DMS153 (cell line): ENCODE measurements at places on chromosomes 6 and 20.

DNA sequence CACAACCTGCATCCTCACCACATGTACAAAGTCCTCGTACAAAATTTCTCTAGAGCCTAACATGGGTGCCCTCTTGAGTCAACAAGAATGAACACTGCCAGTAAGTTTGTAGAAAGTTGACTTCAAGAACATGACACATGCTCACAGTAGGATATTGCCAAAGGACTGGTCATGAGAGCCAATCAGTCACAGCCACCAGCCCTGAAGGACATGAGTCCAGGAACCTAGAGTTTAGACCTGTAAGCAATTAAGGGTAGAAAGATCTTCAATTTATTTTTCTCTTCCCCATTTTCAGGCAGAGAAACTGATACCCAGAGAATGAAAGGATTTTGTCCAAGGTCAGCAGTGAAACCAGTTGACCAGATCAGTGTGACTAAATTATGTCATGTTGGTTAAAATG lies 96.1 kb downstream of the MAFB start:
- DNase-seq, result no peak

- no peak for DNase-seq
These were observed 8.6 kb upstream of the CARMIL1 start for GRCh38 chr6:25270559-25270958.

- no peak for DNase-seq
These were observed 33.5 kb upstream of the VSTM2L start for GRCh38 chr20:37869334-37869861.

DNA sequence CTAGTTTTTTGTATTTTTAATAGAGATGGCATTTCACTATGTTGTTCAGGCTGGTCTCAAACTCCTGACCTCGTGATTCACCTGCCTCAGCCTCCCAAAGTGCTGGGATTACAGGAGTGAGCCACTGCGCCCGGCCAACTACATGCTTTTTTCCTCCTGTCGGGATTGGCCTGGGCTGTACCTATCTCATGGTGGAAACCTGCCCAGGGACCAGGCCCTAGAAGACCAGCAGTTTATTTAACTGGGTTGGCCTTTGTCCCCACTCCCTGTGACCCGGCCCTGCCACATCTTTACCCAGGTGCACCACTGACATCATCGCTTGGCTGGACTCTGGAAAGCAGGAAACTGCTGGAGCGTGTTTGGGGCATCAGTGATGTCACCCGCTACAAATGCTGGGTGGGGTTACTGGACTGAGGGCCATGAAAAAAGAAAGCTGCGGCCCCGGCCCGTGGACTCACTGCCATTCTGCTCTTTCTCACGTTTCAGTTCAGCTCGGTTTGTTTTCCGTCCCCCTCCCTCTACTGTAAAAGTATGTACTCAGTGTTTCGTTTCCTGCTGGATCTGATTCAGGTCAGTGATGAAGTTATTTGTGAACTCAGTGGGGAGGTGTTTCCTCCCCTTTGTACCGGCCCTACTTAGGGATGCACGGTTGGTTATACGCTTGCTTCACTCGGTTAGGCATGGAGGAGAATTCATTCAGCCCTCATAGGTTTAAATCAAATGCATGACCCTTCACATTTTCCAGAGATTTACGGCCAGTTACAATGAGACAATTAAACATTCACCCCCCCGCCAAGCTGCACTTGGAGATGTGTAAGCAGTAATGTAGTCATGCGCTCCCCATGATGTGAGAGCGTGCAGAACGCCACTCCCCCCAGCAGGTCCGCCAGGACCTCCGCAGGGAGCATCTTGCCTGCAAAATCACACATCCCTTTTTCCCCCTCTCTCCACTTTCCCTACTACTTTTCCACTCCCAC lies 179.3 kb downstream of the MTHFD1L start:
- DNase-seq, result peak; percentile 87

- DNase-seq, result no peak
These were observed 838.2 kb downstream of the MAFB start for GRCh38 chr20:39850821-39851330.

- DNase-seq, result no peak
These were observed 61.0 kb downstream of the VGLL2 start for GRCh38 chr6:117326396-117326795.

DNA sequence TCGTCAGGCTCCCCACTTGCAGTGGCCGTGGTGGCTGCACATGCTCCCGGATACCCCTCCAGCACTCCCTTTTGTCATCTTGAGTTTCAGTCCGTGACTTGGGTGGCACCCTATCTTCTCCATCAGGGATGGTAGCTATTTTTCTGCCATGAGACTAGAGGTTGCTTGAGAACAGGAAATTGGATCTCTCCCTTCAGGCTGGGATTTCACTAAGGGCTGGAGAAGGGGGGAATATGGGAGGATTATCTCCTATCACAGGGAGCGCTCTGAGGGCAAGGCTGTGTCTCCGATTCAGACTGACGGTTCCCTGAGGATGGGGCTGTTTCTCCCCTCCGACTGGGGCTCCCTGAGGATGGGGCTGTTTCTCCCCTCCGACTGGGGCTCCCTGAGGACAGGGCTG lies 123.1 kb downstream of the MRPL14 start:
- DNase-seq, result no peak

DNA sequence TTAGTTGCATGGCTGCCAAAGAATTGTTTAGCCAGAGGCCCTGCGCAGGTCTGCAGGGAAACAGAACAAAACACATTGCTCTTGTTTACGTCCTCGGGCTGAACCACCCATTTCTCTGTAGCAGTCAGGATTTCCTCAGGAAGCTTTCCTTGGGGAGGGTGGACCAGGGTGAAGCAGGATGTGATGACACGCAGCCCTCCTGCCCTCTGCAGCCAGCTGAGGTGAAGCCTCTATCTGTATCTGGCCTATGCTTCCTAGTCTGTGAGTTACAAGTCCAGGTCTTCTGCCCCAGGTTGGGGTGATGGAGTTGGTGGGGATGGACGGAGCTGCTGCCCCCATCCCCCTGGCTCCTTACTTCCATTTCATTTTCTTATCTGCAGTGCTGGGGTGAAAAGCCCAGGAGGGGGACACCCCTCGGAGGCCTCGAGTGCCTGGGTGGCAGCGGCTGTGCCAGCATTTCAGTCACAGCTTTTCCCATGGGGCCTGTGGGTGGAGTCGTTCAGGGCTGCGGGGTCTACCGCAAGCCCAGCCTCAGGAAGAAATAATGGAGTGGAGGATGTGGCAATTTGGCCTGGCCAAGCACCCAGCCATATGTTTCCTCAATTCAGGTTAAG lies 24.9 kb downstream of the SASH1 start:
- no peak for DNase-seq

DNA sequence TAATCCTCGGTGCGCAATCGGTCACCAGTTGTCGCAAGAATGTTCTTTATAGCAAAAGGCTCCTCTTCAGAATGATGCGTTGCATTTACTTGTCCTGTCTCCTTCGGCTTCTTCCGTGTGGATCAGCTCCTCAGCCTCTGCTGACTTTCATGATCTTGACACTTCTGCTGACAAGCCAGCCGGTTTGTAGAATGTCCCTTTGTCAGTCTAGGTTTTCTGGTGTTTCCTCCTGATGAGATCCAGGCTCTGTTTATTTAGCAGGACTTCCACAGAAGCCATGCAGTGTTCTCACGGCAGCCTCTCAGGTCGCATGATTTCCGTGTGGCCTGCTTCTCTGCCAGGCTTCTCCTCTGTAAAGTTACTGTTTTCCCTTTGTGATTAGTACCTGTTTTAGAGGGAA lies 66.9 kb downstream of the STX11 start:
- no peak for DNase-seq

- no peak for DNase-seq
These were observed 58.7 kb downstream of the SLC22A23 start for GRCh38 chr6:3398165-3398562.

GRCh38 chr6:170003027-170003426 lies 251.6 kb downstream of the ERMARD start:
- no peak for DNase-seq

GRCh38 chr20:40690836-40691565 lies 2.0 kb upstream of the MAFB start:
- no peak for DNase-seq

DNA sequence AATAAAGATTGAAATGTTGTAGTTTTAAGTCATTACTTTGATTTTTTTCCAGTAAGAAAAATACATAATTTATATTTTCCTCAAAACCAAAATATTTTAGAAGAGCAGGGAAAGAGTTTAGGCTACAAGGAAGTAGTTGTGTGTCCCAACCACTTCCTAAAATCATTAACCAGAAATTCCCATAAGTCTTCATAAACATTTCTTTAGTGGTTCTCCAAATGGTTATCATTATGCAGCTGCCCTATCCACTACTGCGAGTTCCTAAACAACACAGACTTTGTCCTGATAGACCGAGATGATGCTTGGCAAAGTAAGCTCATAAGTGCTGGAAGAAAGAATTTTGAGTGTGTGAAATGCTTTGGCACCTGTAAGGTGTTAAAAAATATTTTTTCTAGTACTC lies 93.6 kb downstream of the ARMC2 start:
- no peak for DNase-seq

DNA sequence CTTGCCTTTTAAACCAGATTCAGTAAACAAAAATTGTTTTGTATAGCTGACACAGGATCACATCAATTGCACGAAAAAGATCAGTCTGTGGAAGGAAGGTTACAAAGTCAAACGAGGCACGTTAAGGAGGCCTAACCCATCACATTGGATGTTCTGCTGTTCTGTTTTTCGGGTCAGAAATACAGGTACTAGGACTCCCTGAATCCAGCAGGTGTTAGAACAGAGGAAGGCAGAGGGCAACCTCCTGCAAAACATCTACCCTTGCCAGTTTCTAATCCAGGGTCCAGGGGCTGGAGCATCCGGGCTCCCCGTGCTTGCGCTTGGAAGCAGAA lies 64.6 kb downstream of the PLG start:
- no peak for DNase-seq

DNA sequence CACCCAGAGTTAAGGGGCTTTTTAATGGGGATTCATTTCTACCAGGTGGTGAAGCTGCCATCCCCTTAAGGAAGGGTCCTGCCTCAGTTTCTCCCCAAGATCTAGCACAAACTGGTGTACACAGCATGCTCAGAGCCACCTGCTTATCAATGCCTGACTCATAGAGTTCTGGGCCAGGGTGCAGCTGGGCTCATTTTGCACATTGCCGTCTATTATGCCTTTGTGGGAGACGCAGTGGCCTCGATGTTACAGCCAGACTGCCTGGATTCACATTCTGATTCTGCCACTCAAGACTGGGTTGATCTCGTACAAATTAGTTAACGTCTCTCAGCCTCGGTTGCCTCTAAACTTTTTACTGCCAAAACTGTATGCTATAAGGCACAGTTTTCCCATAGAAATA lies 365.7 kb downstream of the ZFAND3 start:
- DNase-seq, result no peak

GRCh38 chr20:44034451-44034850 lies 119.8 kb downstream of the TOX2 start:
- DNase-seq, result no peak

DNA sequence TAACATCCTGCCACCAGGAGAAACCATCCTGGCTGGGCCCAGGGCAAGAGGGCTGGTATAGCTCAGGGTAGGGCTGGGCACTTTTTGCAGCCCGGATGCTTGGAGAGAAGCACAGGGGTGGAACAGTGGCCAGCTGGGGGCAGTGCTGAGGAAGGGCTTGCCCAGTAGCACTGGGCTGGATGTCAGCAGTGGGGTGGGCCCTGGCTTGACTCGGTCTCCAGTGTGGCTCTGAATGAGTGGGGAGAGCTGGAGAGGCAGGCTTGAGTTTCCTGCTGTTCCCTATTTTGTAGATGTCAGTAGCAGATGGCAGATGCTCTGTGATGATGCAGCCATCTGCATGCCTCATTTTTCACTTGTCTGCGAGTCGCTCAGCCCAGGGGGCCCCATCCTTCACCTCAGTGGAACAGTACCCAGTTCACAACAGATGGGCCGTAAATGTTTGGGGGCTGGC lies 56.3 kb upstream of the TULP1 start:
- DNase-seq, result no peak

DNA sequence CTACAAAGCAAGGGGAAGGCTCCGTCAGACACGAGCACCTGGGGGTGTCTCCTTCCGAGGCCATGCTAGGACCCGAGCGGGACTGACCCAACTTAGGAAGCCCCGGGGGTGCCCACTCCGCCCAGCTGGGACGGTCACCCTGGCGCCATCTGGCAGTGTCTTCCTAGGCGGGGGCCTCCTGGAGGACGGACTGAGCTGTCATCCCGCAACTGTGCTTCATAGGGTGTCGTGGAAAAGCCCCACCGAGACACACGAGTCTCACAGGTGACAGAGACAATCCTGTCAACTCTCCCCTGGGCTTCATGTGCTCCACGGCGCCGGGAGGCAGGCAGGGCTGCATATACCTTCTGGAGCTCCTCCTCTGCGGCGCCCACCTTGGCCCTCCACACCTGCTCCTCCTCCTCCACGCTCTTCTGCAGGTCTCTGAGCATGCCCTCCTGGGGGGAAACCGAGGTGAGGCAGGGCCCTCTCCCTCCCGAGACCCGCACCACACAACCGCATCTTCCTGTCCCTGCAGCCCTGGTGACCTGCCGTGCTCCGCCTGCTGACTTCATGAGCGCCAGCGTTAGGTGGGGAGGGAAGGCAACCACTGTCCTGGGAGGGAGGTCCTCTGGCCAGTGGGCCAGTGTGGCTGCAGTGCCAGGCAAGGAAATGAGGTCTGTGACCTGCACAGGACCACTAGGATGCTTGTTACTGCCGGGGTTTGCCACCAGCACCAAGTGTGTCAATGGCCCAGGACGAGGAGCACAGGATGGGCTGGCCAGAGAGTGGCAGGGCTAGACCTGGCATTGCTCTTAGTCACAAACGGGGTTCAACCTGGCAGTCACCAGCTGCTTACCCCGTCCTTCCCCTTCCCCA lies 50.7 kb downstream of the DSTN start:
- no peak for DNase-seq

DNA sequence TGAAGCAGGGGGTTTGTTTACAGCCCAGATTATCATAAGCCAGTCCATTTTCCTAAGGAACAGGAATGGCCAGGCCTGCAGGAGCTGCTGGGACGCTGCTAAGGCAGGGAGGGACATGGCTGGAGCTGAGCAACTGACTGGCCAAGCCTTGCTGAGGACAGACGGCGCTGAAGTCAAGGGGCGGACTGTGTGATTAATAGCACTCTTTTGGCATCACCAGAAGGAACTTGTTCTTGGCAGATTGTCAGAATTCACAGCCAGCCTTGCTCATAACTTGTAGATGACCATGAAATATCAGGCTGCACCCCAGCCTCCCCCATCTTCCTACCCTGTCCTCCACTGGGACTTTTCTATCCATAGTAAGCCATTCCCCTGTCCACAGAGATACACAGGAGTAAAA lies 218.8 kb upstream of the RNF24 start:
- DNase-seq, result no peak

DNA sequence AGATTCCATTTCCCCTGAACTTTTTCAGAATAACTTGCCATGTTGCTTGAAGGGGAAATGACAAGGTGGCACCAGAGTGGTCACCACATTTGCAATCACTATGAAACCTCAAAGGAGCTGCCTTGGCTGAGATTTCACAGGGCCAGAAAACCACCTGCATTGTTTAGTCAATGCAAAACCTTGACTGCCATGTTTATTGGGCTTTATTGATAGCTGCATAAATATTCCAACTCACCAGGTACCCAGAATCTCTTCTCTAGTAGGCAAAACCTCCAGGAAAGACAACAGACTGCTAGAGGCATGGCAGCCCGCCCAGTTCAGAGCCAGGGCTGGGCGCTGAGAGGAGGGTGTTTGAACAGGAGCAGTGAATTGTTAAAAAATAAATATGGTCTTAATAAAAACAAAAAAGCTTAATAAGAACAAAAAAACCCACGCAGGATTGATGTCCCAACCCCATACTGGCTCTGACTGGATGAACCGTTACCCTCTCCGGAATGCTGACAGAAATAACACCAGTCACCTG lies 375.6 kb downstream of the ZFAND3 start:
- peak; percentile 12 for DNase-seq
